ENCODE measurements at places on chromosomes 7 and 10. TPM values are rescaled to one million over a fixed set of nuclear protein-coding genes. Genes with fewer than 3 reads are reported as not detected.

Gene OPN4
- 0.24 TPM for total RNA-seq

Gene PWWP2B
- total RNA-seq, result 7.8 TPM

Gene CCDC7
- total RNA-seq, result 4.1 TPM

Gene NFKB2
- total RNA-seq, result 6.9 TPM

Gene PPP1R17
- 90.2 TPM for total RNA-seq

Gene SPDYE11
- total RNA-seq, result 0.46 TPM

Gene TET1
- total RNA-seq, result 23.2 TPM

Gene FAM24A
- total RNA-seq, result not detected

Gene CDK14
- total RNA-seq, result 9.2 TPM

GRCh38 chr10:16902606-16903005 is 85.4 kb upstream of the RSU1 start:
- no peak for ATAC-seq

GRCh38 chr10:44569193-44570091 is 184.5 kb upstream of the CXCL12 start:
- no peak for ATAC-seq

- peak; percentile 7 for ATAC-seq
Measured at GRCh38 chr7:116546054-116546453, 21.2 kb downstream of the CAV1 start.

DNA sequence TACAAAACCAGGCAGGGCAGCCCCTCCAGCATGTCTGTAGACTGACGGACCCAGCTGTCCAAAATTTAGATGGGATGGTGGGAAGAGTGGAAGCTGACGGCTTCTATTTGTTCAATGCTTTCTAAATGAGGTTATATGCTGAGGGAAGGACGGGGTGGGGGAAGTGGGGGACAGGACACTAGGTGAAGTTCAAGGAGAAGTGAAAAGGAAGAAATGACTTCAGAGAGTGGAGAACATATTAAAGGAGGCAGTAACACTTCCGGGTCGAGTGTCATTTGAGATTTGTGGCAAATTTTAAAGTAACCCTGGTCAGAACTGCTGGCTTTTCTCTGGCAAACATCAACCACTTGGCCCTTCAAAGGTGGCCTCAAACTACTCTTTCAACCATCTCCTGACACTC is 9.4 kb downstream of the PIP4K2A start:
- ATAC-seq, result no peak

DNA sequence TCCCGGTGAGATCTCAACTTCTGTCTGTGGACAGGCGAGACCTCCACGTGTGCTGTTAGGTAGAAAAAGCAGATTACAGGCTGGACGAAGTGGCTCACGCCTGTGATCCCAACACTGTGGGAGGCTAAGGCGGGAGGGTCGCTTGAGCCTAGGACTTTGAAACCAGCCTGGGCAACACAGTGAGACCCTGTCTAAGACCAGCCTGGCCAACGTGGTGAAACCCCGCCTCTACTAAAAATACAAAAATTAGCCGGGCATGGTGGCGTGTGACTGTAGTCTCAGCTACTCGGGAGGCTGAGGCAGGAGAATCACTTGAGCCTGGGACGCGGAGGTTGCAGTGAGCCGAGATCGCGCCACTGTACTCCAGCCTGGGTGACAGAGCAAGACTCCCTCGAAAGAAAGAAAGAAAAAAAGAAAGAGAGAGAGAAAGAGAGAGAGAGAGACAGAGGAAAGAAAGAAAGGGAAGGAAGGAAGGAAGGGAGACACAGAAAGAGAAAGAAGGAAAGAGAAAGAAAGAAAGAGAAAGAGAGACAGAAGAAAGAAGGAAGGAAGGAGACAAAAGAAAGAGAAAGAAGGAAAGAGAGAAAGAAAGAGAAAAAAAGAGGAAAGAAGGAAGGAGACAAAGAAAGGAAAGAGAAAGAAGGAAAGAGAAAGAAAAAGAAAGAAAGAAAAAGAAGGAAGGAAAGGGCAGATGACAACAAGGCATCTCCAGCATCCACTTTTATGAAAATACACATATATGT is 29.6 kb upstream of the SUN1 start:
- no peak for ATAC-seq

- peak; percentile 59 for ATAC-seq
Measured at GRCh38 chr10:100998183-100998990, 1.2 kb upstream of the LZTS2 start.

DNA sequence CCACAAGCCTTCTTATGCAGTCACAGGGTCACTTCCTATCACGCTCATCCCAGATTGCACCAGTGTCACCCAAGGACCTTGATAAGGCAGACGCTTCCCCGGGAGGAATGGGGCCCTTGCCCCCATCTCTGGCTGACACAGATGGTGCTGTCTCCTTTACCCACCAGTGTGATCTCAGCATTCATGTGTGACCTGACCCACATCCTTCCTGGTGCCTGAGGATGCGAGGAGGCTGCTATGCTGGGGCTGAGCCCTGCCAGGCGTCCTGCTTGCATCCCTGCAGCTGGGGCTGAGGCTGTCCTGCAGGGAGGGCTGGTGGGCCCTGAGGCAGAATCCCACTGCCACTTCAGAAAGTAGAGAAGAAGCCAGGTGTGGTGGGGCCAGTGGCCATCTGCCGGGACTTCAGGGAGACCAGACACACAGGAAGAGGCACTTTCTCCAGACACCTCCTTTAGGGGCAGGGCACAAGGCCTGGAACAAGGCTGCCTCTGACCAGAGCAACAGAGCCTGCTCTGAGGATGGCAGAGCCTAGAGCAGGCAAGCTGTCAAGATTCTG is 35.3 kb downstream of the RASGEF1A start:
- no peak for ATAC-seq

DNA sequence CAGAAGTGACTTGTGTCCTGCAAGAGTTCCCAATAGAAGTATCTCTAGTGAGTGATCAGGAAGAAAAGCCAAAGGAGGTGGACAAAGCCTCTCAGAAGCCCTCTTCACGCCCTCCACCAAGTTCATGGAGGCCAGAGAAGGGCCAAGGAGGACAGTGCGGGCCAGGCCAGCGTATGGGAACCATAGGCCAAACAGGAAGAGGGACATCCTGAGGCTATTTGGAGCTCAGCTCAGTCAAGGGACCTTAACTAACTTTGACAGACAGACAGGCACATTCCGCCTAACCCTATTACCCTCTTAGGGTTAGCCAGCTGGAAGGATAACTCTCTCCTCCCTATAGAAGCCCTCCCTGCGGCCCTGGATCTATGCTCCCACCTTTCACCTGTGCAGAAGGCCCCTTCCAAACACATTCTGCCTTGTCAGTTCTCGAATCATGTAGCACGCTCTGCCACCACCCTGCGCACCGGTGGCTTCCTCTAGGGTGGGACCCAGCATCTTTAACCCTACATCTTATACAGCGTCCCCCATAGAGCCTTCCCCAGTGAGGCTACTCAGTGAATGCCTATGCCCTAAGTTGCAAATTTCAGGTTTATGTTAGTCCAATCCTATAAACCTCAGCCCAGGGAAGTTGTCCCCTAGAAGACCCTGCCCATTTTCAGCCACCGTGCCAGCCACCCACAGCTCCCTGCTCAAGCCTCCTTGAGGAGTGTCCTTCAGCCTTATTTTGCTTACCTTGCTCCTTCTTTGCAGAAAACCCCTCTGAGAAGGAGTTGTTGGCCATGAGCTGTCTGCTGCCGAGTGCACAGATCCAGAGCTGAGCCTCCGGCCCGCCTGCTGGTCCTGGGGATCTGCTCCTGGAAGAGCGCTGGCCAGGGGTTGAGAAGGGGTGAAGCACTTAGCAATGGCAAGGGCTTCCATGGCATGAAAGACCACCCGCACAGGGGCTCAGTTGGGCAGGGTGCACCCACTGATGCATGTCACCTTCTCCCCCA is 36.9 kb downstream of the FRMPD2 start:
- no peak for ATAC-seq

- peak; percentile 5 for ATAC-seq
Measured at GRCh38 chr7:37353949-37354655, 94.6 kb downstream of the ELMO1 start.

DNA sequence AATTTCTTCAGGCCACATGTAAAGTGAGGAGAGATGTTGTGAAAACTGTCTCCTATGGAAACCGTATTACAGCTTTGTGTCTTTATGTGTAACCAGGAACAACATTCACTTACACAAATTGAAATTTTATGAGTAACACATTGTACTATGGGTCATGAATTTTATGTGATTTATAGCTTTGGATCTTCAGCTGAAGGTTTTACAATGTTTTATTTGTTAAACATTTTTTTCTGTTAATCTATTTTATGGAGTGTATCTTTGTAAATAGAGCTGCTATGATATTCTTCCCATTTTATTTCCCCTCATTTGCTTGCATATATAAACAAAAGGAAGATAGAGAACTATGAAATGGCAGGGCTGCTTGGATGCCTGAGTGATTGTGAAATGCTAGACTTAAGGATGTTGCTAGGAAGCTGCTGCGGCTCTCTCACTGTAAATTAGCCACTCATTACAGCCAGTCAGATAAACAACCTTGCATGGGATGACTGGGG is 104.5 kb upstream of the PCLO start:
- peak; percentile 70 for ATAC-seq

GRCh38 chr7:30093420-30093952 is 41.3 kb upstream of the MTURN start:
- ATAC-seq, result peak; percentile 96

DNA sequence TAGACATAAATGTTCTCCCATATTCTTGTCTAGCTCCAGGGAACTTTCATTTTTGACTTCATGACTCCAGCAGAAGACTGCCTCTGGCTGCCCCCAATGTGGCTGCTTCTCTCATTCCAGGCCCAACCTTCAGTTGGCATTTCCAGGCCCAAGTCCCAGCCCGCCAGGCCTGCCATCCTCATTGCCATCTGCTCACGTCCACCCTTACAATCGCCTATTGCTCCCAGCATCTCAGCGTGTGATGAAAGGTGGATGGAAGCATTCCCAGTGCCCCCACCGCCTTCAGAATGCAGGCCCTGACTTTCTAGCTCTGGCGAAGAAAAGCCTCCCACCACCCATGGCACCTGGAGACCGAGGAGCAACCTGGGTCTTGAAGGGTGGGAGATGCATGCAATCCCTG is 132.1 kb upstream of the LANCL2 start:
- no peak for ATAC-seq

DNA sequence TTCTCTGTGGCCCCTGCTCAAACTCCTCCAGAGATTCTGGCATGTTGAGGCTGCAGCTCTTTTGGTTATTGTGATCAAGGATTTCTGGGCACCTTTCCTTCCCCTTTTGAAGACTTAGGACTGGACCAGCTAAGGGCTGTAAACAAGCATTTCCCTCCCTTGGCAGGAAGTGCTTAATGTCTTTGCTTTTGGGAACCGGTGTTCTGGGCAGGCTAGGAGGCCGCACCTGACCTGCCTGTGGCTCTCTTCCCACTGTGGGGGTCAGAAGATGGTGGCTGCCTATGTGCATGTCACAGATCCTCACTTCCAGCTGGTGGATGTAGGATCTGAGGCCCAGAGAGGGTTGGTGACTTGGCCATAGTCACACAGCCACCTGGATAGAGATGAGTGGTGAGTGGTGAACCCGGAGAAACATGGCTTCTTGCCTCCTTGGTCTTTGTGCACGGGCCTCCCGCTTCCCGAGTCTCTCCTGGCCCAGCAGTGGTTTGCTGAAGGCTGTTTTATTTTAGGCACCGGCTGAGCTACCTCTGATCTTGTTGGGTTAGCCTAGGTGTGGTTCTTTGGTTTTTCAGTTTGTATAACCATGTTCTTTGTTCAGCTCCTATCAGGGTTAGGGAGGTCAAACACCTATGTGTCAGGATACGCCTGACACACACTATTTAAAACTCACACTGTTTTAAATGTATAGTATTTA is 82.0 kb downstream of the GRK5 start:
- no peak for ATAC-seq

DNA sequence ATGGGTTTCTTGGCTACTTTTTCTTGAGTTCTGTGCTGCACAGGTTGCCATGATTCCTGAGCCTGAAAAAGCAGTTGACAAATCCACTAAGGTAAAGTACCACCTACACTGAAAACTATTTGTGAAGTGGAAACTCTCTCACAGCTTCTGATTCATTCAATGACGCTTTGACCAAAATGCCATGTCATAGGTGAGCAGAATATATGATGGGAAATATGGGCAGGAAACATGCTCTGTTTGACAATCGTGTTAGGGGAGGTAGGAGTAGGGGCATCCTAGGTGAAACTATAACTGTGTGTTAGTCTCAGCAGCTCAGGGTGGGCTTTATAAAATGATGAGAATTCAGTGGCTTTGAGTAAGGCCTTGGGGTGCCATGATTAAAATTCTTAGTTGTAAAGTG is 69.6 kb upstream of the ELMO1 start:
- ATAC-seq, result no peak

DNA sequence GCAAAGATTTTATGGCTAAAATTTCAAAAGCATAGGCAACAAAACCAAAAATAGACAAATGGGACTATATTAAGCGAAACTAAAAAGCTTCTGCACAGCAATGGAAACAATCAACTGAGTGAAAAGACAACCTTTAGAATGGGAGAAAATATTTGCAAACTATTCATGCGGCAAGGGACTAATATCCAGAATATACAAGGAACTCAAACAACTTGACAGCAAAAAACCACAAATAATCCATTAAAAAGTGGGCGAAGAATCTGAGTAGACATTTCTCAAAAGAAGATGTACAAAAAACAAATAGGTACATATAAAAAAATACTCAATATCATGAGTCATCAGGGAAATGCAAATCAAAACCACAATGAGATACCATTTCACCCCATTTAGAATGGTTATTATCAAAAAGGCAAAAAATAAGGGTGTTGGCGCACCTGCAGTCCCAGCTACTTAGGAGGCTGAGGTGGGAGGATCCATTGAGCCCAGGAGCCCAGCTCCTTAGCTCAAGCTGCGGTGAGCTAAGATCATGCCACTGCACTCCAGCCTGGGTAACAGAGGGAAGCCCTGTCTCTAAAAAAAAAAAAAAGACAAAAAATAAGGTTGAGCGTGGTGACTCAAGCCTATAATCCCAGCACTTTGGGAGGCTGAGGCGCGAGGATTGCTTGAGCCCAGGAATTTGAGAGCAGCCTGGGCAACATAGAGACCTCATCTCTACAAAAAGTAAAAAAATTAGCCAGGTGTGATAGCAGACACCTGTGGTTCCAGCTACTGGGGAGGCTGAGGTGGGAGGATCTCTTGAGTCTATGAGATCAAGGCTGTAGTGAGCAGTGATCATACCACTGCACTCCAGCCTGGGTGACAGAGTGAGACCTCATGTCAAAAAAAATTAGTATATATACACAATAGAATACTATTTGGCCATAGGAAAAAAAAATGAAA is 4.2 kb upstream of the CCM2 start:
- ATAC-seq, result no peak

DNA sequence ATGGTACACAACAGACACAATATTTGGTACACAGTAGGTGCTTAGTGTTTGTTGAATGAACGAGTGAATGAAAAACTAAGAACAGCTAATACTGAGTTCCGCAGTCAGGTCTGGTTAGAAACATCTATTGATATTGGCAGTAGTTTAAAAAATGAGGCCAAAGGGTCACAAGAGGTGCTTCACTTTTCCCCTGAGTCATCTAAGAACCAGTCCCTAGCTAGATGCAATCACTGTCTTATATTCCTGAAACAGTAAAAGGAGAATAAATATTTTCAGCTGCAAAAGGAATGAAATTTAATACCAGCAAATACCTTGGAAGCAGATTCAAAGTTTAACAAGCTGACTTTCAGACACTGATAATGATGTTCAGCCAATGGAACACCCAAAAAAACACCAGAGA is 54.5 kb downstream of the SCRN1 start:
- no peak for ATAC-seq

GRCh38 chr10:80660736-80661135 is 123.0 kb downstream of the SH2D4B start:
- no peak for ATAC-seq
